ENCODE measurements at places on chromosomes 13 and 19. TPM values are rescaled to one million over a fixed set of nuclear protein-coding genes. Genes with fewer than 3 reads are reported as not detected.

GRCh38 chr19:58581227-58582141, 8.3 kb upstream of the MZF1 start:
- peak; percentile 86 for DNase-seq

GRCh38 chr13:21825186-21825585, 154.3 kb downstream of the FGF9 start:
- DNase-seq = no peak

Gene NKPD1
- 0.06 TPM for total RNA-seq

DNA sequence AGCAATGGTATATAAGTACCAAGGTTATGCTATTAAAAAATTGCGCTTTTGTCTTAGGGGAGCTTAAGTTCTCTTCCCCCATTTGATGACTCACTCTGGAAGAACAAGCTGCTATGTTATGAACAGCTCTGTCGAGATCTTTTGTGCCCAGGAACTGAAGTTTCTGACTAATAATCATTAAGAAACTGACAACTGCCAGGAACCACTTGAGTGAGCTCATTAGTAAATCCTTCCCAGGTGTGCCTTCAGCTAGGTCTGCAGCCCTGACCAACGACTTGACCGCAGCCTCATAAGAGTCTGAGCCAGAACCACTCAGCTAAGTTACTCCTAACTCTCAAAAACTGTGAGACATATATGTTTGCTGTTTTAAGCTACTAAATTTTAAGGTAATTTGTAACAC, 147.8 kb downstream of the SLITRK6 start:
- no peak for DNase-seq

GRCh38 chr13:48908381-48909055, 67.2 kb upstream of the FNDC3A start:
- no peak for DNase-seq

Gene ZNF723
- total RNA-seq = not detected

GRCh38 chr13:94327318-94327717, 152.2 kb downstream of the DCT start:
- DNase-seq = no peak

All from right cardiac atrium (tissue), 5 donors.